ENCODE measurements at places on chromosomes 2 and 18. TPM values are rescaled to one million over a fixed set of nuclear protein-coding genes. Genes with fewer than 3 reads are reported as not detected.

Gene BABAM2
- 50.7 TPM for total RNA-seq

Gene C2orf81
- 0.53 TPM for total RNA-seq

DNA sequence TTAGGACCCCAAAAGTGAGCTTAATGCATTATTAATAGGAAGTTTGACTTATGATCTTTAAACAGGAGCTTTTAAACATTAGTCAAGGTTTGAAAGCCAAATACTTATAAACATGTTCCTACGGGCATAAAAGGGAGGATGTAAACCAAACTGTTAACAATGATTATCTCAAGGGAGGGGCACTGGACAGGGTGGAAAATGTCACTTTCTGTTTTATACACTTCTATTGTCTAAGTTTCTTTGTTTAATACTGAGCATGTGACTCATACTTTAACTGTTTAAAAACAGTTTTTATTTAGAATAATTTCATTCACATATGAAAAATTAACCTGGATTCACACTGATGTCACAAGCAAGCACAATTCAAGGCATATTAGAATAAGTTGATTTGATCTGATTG is 18.3 kb upstream of the ITGA6 start:
- DNase-seq, result no peak

Gene CSRNP3
- 0.32 TPM for total RNA-seq

GRCh38 chr2:172613040-172613439 is 57.1 kb downstream of the PDK1 start:
- DNase-seq, result no peak

- peak; percentile 63 for DNase-seq
These were observed 27.1 kb upstream of the TFPI start for GRCh38 chr2:187581125-187581896.

Gene PRKAG3
- not detected for total RNA-seq

DNA sequence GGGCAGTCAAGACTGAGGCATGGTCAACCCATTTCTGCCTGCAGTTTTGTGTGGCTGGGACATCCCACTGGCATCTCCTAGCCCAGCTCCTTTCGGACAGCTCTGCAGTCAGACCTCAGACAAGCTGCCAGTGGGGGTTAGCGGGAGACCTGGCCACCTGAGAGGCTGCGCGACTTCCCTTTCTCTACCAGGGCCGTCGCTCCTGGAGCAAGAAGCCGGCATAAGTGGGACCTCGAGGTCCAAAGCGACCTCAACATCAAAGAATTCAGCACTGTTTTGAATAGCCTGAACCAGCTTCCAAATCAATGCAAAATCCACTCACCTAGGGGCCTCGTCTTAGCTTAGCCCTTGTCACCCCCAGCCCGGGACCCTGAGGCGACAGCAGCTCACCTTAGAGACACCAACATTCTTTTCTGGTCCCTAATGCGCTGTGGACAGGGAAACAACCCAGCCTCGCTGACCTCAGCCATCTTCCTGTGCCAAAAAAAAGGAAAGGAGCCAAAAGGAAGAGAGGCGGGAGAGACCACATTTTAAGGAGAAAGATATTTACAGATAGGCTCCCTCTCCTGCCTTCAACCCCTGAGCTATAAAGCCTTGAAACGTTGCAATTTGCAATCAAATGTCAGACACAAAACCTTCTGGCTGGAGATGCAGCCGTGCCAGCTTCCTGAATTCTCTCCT is 81.2 kb downstream of the GFPT1 start:
- DNase-seq, result no peak

- no peak for DNase-seq
These were observed 61.3 kb downstream of the MGAT4A start for GRCh38 chr2:98669675-98670074.

Data from SK-MEL-5 (cell line).